CD4-positive, alpha-beta memory T cell (primary cell): ENCODE measurements at places on chromosomes 5 and 9. TPM values are rescaled to one million over a fixed set of nuclear protein-coding genes. Genes with fewer than 3 reads are reported as not detected.

Gene PIP5K1B
- polyA plus RNA-seq, result not detected

Gene SPINK1
- polyA plus RNA-seq, result not detected

Gene KIAA0825
- polyA plus RNA-seq, result 1.5 TPM

Gene HNRNPAB
- polyA plus RNA-seq, result 29.4 TPM

Gene GABRG2
- not detected for polyA plus RNA-seq

Gene PPP2CA
- polyA plus RNA-seq, result 258 TPM
